ENCODE measurements at places on chromosomes 13 and 19.

- no peak for DNase-seq
Observed at GRCh38 chr13:32829676-32830335, 186.4 kb upstream of the KL start.

DNA sequence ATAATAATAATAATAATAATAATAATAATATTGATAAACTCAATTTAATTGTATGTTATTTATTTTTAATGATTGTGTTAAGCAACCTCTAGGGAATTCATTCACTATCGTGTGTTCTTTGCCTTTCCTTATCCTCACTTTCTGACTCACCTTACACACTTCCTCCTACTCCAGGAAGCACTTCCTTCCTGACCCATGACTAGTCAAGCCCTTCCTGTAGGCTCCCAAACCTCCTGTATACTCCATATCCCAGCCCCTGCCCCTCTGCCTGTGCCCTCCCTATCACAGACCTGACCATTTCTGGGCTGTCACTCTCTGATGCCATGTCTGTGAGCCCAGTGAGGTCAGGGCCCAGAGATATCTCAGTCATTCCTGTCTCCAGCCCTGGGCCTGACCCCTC is 7.6 kb downstream of the LGALS4 start:
- DNase-seq: no peak

DNA sequence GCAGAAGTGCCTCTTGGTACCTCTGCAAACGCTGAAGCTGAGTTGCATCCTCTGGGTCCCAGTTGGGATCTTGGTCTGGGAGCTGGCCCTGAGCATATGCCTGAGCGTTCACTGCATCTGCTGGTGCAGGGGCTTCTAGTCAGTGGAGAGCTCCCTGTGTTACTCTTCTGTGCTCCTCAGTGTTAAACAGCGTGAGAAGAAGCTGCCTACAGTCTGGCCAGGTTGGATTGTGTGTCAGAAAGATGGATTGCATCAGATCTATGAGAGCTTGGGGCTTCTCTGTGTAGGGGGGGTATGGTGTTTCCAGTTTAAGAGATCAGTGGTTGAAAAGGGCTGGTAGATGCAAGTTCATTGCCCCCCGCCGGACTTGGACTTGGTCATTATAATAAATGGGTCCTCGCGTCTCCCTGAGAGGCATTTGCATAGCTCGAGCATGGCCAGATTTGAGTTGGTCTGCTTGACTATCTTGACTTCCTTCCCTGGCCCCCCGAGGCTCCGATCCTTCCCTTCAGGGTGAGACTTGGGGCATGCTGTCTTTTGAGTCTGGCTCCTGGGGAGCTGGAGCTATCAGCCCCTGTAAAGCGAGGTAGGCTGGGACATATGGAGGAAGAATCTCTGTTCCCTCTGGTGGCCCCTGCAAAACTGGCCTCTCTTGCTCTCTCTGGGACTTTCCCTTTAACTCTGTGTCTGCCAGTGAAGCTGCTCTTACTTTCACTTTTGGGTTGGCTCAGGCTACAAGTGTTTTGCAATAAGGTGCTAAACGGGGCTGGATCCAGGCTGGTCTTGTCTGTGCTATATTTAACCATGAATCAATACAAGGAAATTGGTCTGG is 52.9 kb downstream of the OR10H4 start:
- no peak for DNase-seq

GRCh38 chr19:17680230-17680722 is 7.9 kb downstream of the UNC13A start:
- peak; percentile 49 for DNase-seq

DNA sequence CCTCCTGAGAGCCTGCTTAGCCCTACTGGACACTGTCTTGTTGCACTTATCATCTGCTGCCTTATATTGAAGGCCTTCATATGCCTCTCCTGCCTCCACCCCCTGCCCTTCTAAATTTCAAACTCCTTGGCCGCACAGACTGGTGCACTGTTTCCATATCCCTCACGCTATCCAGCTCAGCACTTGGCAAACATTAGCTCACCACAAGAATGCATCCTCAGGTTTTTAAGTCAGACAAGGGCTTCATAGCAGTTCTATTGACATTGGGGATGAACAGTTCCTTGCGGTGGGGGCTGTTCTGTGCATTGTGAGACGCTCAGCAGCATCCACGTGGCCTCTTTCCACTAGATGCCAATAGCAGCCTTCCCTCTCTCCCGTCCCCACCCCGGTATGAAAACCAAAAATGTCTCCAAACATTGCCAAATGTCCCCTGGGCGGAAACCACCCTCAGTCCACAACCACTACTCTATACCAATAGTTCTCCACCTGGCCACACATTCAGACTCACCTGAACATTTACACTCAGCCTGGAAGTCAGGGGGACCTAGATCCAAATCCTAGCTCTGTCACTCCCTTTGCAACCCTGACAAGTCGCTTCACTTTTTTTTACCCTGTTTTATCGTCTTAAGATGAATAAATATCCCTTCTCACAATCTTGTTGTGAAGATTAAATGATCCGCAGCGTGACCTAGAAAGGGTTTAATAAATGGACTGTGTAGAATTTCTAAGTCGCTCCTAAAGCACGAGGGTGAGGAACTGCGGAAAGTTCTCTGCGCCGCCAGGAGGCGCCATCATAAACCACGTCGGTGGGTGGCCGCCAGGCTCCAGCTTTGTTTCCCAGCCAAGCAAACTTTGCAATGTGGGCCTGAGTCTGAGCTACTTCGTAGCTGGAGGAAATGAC is 3.6 kb upstream of the CEACAM3 start:
- DNase-seq: peak; percentile 39

GRCh38 chr13:70889163-70889562 is 780.9 kb upstream of the KLHL1 start:
- DNase-seq: no peak

DNA sequence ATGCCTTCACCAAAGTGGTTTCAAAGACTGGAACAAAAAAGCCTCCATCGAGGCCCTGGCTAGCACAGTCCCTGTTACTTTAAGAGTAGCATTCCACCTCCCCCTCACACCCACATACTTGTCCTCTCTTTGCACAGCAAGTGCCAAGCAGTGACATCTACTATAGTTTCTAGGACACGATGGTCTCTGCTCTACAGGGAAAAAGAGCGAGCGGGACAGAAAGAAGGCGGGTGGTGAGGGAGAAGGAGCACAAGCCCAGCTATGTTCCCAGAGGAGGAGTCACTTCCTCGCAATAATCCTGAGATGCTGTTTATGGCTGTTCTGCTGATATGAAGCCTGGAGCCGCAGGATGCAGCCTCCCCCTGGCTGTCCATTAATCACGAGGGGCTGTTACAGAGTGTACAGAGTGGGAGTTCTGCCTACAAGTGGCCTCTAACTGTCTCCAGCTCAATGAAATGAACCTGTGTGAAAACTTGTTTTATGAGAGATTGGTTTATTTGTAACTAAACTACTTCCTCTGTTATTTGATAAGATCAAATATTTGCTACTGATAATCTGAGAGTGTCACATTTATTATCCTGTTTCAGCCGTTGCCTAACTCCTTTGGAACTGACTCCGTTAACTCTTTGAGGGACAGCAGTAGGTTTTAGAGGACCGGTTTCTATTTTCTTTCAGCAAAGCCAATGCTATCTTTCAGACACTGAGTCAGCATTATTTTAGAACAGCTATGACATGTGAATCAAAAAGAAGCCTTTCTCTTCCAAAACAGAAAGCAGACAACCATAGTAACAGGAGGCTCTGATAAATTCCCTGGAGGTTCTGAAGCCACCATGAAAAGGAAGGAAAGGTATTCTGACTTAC is 208.0 kb downstream of the SPRY2 start:
- peak; percentile 24 for DNase-seq

DNA sequence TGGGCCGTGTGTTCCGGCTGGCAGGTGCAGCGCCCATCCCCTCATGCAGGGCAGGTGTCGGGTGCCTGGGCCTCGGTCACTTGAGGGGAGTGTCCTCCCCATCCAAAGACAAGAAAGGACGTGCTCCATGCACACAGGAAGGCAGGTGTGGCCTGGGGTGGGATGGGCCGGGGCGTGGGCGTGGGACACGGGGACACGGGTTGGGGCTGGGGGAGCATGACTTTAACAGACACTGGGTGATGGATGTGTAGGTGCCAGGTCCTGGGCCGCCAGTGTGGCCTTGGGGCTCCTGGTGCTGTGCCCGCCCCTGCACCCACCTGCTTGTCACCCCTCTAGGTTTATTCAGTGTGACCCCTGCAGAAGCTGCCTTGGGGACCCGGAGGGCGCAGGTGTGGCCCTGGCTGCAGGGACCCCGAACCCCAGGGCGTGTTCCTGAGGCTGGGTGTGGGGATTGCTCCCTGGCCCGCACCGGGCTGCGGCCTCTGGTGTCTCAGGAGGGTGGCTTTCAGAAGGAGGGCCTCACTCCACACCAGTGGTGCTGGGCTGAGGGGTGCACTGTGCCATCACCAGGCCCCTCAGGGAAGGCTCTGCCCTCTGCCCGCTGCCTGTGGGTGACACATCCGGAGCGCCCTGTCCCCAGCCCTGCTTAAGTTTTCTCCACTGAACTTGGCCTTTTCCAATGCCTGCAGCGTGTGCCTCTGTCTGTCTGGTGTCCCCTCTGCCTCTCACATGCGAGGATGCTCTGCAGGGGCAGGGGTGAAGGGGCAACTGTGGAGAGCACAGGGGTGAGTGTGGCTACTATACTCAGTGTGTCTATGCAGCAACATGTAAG is 5.2 kb downstream of the TMEM255B start:
- no peak for DNase-seq

DNA sequence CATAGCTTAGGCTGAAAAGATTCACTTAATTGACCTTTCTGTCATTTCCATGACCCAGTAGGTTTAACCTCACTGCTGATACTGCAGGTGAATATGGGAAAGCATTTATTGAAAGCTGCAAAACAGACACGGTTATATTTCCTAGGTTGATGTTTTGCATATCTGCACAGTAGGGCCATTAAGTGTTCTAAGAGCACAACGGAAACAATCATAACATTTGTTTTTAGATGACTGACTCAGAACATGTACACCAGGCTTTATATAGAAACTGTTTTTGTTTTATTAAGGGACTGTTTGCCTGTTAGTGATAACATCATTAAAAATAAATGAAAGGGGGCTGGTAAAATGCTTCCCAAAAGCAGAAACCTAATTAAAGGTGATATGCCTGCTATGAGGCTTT is 367.8 kb downstream of the DACH1 start:
- no peak for DNase-seq

- DNase-seq: no peak
Observed at GRCh38 chr19:28313633-28314032, 899.3 kb downstream of the UQCRFS1 start.

- no peak for DNase-seq
Observed at GRCh38 chr13:23472189-23472588, 38.7 kb upstream of the SACS start.

DNA sequence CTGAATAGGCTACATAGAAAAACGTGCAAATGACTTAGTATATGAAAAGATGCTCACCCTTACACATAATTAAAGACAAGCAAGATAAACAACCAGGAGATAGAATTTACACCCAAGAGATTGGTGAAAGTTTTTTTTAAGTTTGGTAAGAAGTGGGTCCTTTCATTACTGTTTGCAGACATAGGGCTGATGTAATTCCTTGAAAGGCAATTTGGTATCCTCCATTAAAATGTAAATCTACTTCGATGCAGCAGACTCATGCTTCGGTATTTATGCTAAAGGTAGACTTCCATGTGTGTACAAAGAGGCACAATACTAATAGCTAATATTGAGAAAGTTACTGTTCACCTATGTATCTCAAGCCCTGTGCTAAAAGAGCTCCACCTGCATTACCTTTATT is 33.5 kb downstream of the CNMD start:
- DNase-seq: no peak

GRCh38 chr19:38700350-38700901 is 43.8 kb downstream of the CAPN12 start:
- no peak for DNase-seq

- no peak for DNase-seq
Observed at GRCh38 chr19:6056801-6057650, 53.3 kb downstream of the RFX2 start.

- DNase-seq: no peak
Observed at GRCh38 chr13:98172590-98173422, 4.3 kb downstream of the RNF113B start.

DNA sequence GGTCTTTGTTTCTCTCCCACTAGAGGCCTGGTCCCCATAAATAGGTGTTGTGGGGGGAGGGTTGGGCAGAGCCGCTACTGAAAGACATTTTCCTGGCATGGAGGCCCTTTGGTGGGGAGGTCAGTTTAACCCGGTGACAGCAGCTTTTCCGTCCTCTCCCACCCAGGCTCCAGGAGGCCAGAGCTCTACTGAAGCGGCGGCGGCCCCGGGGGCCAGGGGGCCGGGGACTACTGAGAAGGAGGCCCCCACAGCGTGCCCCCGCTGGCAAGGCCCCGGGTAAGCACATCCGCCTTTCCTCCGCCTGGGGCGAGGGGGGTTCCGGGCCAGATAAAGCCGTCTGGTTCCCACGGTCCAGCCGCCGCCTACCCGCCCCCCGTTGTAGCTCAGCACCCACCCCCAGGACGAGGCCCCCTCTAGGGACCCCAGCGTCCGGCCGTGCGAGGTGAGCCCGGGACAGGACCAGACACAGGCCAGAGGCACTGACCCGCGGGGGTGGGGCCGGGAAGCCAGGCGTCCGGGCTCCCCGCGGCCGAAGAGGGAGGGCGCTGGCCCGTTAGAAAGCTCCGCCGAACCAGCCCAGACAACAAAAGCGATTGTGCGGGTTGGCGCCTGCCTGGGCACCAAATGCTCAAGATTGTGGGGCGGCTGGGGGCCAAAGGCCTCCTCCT is 1.1 kb upstream of the LTBP4 start:
- peak; percentile 50 for DNase-seq

DNA sequence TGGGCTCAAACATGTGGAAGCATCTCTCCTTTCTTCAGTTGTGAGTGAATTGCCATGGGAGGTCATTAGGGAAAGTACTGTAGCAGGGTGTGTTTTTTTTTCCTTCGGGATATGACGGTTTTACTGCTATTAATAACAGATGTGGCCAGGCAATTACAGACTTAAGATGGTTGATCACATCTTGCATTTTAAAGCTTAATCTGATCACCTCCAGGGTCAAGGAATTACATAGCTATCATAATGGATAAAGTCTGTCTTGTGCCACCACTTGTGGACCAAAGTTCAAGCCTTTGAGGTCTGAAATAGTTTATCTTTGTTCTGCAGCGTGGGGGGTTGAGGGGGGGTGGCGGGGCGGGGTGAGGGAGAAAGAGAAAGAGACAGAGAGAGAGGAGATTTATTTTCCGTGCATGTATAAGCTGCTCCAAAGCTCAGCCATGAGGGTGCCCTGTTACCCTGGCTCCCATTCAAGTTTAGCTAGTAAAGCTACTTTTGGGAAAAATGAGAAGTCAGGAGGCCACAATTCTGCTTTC is 5.5 kb upstream of the SERP2 start:
- DNase-seq: peak; percentile 84

- no peak for DNase-seq
Observed at GRCh38 chr13:78160793-78161192, 242.2 kb upstream of the EDNRB start.

Measured in erythroblast (primary cell).